Activated CD8-positive, alpha-beta memory T cell treated with anti-CD3 and anti-CD28 coated beads, Interleukin-2, amount 10 ng/mL, durations not matched to agents 7 days and 5 days (primary cell): ENCODE measurements at places on chromosomes 11 and 22.

GRCh38 chr11:3623121-3623520 is 18.7 kb downstream of the ART5 start:
- no peak for DNase-seq

DNA sequence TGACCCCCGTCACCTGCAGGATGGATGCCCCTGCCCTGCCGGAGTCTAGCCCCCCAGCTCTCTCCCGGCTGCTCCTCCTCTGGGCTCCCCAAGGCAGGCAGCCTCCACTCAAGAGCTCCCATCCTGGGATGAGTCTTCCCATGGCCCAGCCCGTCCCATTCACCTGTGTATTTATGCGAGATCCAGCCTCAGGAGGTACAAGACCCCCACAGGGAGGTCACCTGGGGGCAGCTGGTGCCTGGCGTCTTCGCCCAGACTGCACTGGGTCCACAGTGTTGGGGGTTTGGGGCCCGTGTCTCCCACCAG is 43.0 kb upstream of the ZC3H12C start:
- DNase-seq = no peak

DNA sequence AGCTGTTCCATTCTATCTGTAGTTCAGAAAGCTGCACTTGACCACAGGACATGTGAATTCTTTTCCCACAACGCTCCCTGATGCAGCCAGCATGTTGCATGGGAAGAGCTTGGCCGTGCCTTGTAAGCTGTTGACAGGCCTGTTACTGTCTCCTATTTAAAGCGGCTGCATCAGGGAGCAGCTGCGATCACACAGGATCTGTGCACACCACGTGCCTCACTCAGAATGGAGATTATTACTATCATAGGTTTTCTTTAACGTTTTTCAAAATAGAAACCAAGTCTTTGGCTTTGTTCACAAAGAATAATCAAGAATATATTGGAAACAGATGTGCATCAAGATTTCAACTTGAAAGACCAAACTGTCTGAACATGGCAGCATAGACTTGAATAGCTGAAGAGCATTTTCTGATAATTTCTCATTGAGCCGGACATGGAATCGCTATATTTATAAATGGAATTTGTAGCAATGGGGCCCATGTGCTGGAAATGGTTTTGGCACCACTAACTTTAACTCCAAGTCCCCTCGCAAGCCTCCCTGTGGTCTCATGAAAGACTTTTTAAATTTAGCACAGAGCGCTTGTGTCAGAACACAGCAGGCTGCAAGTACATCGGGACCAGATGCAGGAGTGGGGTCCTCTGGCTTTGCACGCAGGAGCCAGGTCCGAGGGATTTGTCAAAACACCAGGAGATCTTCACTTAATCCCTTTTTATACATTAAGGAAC is 40.8 kb upstream of the MYO18B start:
- DNase-seq = no peak

DNA sequence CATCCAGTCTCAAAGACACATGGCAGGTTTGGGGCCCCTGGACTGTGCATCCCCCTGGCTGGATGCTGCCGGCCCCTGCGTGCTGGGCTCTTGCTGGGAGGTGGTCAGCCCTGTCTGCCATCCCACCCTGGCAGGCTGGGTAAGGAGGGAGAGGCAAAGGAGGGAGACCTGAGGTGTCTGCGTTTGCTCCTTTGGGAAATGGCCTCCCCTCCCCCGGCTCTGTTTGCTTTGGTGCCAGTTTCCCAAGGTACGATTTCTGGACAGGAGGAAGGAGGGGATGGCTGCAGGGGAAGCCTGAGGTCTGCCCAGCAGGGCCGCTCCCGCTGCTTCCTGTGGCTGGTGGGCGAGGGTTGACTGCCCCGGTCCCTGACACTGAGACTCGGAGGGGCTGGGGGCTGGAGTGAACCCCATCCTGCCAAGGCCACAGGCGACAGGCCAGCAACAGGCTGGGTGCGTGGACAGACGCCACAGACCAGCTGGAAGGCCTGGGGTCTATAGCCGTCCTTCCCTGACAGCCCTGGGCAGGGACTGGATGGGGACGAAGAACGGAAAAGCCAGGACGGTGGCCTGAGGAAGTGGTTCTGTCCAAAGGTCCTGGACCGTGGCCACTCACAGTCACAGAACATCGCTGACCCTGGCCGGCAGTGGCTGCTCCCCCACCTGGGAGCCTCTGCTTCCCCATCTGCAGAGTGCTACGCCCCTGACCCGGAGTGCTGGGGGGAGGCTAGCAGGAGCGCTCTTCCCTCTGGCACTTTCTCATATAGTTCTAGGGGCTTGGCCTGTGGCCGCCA is 38.0 kb downstream of the OSBPL5 start:
- DNase-seq = no peak

- no peak for DNase-seq
Measured at GRCh38 chr11:46431211-46431610, 39.6 kb upstream of the CHRM4 start.

DNA sequence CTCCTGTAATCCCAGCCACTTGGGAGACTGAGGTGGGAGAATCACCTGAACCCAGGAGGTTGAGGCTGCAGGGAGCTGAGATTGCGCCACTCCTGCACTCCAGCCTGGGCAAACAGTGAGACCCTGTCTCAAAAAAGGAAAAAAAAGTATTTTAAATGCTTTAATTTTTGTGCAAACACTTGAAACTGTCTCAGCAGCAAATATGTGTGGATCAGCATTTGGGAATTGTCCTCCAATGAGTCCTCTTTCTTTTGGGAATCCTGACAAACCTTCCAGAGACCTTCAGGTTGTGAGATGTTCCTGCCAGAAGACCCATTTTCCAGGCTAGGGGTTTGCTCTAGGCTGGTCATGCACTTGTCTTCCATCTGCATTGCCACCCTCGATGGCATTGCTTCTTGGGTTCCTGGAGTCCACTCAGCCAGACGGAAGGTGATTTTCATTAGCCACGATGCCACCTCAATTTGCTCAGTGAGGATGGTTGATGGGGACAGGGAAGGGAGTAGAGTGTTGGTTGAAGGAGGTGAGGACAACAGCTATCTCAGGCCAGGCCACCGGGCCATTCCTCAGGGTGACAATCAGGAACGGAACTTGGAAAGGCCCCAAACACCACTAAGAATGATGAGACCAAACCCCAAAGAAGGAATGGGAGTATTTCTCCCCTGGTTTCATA is 55.4 kb downstream of the ST14 start:
- peak; percentile 26 for DNase-seq

- DNase-seq = peak; percentile 49
Measured at GRCh38 chr11:26276798-26277424, 55.0 kb upstream of the ANO3 start.

DNA sequence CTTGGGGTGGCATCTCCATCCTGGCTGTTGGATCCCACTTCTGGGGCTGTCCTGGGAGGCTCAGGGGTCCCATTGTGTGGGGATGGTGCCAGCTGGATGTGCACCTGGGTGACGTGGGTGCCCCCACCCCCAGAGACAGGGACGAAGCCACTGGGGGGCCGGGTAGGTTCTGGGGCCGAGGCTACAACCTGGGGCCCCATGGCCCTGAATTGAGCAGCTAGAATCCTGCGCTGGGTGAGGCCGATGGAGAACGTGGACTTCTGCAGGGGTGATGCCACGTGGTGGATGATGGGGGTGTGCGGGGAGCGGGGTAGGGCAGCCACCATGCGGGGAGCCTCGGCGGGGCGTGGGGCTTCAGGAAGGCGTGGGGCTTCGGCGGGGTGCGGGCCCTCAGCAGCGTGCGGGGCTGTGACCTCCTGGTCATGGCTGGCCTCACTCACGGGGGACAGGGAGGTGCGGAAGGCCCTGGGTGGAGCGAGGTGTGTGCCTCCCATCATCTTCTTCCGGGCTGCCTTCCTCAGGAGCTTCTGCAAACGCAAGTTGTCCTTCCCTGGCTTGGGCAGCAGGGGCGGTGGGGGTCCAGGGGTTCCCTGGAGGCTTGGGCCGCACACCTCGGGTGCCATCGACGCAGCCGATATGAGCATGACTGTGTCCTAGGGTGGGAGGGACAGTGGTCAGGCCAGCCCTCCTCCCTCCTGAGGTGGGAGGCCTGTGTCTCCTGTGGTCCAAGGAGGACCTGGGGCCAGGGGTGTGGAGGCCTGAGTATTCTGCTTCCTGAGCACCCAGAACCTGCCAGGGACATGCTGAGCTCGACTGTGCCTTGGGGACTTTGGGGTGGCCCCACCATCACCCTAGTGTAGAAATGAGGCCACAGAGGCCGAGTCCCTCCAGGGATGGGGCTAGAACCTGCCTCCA is 1.5 kb downstream of the PRR33 start:
- DNase-seq = no peak

GRCh38 chr11:12182676-12183541 is 72.5 kb downstream of the MICAL2 start:
- no peak for DNase-seq

- DNase-seq = no peak
Measured at GRCh38 chr22:38397189-38398085, 57.6 kb downstream of the KCNJ4 start.

GRCh38 chr11:122714004-122714403 is 58.5 kb downstream of the UBASH3B start:
- DNase-seq = no peak

DNA sequence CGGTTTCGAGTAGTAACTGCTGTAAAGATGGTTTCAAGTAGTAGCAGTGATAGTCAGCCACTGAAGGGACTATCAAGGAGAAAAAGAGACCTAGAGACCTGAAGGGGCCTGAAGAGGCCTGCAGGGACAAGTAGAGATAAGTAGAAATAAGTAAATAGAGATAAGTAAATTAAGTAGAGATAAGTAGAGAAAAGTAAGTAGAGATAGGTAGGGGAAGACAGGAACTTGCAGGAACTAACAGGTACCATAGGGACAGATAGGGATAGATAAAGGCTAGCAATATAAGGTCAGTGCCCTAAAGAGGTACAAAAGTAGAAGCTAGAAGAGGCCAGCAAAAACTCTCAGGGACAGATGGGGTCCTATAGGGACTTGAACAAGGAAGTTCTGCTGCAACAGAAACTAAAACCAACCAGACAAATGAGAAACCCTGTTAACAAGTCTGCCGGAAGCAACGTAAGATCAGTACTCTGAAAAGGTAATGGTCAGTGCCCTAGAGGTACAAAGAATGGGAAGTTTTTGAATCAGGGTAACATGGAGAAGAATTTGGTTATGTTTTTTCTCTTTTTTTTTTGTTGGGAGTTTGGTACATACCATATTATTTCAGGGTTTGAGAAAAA is 9.6 kb upstream of the SC5D start:
- no peak for DNase-seq

DNA sequence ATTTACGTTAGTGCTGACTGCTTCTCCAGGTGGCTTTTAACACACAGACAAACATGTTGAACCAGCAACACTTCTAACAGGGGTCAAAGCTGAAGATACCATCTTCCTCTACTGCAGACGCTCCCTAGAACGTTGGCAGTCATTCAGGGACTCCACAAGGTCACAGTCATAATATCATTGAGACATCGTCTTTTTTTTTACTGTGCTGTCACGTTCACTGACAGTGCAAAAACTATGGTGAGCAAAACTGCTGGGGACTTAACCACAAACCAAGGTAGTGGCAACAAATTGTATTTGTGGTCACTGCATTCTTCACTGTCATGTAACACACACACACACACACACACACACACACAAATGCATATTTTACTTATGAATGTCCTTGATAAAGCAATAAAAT is 244.9 kb downstream of the CASP12 start:
- DNase-seq = peak; percentile 64

GRCh38 chr22:23495614-23496444 is 84.3 kb downstream of the IGLL1 start:
- peak; percentile 57 for DNase-seq

- DNase-seq = no peak
Measured at GRCh38 chr11:10503777-10504480, 37.1 kb downstream of the RNF141 start.

GRCh38 chr11:80702264-80702663 is 1261.4 kb upstream of the TENM4 start:
- DNase-seq = no peak

- DNase-seq = no peak
Measured at GRCh38 chr11:114284021-114284420, 12.2 kb upstream of the NNMT start.

DNA sequence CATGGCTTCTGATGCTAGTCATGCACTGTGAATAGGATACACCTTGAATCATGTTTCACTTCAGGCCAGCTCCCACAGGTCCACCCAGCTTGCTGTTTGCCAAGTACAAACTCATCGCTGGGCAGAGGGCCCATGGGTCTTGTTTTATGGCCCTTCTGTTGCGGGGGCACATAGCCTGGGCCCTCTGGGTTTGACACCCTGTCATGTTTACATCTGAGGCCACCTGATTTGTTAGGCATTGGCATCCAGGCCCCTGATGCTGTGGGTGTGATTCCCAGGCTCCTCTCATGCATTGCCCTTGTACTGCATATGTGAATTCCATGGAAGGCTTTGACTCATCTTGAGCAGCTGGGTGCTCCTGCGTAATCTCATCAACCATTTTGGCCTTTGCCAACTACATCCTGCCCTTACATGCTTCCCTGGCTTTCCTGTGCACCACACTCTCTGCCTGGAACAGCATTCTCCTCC is 32.6 kb downstream of the PPFIBP2 start:
- DNase-seq = no peak

GRCh38 chr11:73454987-73455386 is 78.8 kb downstream of the RELT start:
- no peak for DNase-seq

- no peak for DNase-seq
Measured at GRCh38 chr11:122141725-122142124, 25.7 kb upstream of the BLID start.

DNA sequence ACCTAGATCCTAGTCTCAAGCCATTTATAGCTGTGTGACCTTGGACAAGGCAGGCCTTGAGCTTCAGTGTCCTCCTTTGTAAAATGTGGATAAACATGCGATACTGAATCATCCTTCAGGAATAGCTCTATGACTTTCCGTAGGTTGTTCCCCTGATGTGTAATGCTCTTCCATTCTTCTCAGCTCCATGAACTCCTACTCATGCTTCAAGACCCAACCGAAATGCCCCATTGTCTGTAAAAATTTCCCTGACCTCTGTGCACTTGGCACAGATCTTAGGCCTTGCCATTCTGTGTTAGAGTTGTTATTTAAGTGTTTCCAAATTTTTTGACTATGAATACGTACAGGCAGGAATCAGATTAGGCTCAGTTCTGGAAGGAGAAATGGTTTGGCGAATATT is 3.3 kb upstream of the BEST1 start:
- DNase-seq = no peak

GRCh38 chr11:74520927-74521665 is 27.6 kb upstream of the LIPT2 start:
- DNase-seq = no peak

- peak; percentile 76 for DNase-seq
Measured at GRCh38 chr22:24175160-24175808, 6.0 kb upstream of the SUSD2 start.

GRCh38 chr11:9460322-9461062 is at the start of gene ZNF143:
TSS of gene ZNF143 (plus strand) at chr11:9461012. CDS start at chr11:9471309, 10,297 bp downstream.
- DNase-seq = peak; percentile 100

DNA sequence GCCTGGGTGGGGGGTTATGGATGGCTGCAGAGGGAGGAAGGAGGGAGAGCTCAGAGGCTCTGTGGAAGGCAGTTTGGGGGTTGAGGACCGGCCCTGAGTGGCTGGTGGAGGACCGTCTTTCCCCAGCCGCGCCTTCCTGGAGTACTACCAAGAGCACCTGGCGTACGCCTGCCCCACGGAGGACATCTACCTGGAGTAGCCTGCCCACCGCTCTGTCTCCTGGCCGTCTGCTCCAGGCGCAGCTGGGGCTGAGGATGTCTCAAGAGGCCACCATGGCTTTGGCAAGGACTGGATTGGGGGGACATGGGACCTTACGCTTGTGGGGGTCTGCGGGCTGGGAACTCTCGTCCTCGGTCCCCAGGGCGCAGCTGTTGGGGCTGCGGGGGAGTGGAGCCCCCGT is 10.0 kb downstream of the MAPK8IP2 start:
- DNase-seq = no peak
